ENCODE measurements at places on chromosomes 16 and 17. TPM values are rescaled to one million over a fixed set of nuclear protein-coding genes. Genes with fewer than 3 reads are reported as not detected.
A peak's percentile ranks its signal among the peaks of the same experiment; 100 is the strongest.

DNA sequence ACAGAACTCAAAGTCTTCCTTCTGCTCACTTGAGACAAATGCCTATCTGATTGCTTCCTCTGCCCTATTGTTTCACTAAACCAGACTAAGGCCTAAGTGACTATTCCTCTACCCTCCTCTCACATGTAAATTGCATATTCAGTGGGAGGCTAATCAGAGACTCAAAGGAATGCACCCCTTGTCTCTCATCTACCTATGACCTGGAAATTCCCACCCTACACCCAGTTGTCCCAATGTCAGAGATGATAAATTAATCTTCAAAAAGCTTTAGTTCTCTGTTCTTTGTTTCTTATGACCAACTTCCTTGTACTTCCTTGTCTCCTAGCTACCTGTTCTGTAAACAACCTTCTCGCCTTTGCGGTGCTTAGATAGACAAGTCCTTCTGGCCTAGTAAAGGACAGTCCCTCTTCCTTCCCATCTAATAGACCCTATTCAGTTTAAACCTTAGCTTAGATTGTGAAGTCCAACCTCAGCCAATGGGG lies 76.0 kb downstream of the EMP2 start:
- DNase-seq, result no peak

DNA sequence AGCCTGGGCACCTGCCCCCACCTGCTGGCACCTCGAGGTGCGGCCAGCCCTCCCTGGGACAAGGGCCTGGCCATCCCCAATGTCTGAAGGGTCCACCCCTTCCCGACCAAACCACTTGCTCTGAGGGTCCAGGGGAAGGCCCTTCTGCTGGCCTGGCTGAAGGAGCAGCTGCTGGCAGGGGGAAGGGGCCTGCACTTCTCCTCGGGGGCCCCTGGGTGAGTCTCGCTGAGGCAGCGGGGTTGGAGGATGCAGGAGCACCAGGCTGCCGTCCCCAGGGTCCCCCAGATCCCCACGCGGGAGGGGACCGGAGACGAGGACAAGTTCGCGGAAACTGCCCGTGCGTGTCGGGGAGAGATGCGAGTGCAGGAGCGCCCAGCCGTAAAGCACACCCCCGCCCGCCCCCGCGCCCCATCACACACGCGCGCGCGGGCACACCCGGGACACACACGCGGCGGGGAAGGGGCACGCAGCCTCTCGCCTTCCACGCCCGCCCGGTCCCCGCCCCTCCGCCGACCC lies 725 bp upstream of the CACNA1H start:
- peak; percentile 50 for DNase-seq

DNA sequence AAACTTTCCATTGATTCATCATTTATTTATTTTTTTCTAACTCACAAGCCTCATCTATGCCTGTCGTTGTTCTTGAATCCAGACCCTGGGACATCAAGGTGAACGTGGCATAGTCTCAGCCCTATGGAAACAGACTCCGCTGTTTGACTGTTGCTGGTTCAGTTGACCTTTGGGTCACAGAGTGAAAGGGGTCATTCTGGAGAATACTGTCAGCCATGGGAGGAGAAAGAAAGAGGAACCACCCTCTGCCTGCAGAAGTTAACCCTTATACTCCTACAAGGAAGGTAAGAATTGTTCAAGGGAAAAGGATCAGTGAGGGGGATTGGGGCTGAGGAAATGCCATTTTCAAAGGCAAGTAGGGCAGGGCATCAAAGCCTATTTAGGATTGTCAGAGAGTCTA lies 387.6 kb upstream of the MAF start:
- no peak for DNase-seq

- DNase-seq, result no peak
These were observed 116.9 kb downstream of the USP22 start for GRCh38 chr17:20925954-20926353.

DNA sequence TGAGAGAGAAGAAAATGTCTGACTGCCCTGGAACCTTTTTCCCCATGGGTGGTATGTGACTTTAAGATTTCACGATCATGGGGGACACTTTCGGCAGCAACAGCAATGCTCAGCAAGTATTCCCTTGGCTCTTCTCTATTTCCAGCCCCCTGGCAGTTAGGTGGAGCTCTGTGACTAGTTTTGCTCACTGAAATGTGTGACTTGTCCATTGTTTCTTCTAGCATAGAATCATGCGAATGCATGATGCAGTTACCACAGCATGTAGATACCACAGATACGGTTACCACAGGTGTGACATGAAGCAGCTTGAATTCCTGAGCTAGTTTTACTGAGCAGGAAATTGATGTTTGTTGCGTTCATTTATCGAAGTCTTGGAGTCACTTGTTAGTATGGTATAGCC lies 1034.5 kb upstream of the EEF2KMT start:
- no peak for DNase-seq

DNA sequence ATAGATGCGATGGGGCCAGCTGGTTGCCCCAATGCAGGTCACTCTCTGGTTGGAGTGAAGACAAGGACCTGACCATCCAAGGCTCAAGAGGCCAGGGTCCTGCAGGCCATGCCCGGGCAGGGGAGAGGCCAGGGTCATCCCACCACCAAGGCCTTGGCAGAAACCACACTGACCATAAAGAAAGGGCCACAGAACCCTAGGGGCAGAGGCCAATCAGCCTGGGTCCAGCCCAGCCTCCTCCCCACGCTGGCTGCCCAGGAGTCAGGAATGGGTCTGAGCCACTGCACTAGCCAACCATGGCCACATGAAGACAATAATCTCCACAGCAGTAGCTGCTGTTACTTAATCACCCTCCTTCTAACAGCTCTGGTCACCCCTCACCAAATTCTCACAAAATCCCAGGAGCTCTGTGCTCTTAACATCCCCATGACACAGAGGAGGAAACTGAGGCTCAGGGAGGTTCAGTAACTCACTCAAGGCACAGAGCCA lies 10.2 kb upstream of the BCAR1 start:
- DNase-seq, result no peak

DNA sequence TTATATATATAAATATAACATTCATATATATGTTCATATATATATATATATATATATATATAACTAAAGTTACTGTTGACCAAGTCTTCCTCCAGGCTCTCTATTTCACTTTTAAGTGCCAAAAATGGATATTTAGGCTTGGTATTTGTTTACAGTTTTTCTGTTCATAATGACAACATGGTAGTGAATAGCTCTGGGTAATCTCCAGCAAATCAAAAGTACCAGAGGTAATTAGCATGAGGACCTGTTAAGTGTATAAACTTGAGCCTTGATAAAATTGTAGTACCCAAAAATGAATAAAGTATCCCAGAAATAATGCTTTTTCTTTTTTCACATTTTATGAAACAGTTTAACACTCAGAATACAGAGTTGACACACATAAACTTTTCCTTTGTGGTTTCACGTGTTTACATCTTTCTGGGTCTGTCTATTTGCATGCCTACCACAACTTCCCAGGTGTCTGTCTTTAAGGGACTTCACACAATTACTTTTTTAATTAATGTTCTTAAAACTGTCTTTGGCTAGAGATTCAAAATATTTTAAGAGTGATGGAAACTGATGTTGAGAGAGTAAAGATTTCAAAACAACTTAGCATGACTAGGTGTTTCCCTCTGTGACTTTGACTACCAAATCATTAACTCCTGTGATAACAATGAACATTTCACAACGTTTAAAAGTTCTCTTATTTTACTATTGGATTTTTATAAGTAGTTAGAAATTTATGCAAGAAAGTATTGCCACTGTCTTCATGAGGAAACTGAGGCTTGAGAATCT lies 47.9 kb downstream of the RABEP1 start:
- no peak for DNase-seq

DNA sequence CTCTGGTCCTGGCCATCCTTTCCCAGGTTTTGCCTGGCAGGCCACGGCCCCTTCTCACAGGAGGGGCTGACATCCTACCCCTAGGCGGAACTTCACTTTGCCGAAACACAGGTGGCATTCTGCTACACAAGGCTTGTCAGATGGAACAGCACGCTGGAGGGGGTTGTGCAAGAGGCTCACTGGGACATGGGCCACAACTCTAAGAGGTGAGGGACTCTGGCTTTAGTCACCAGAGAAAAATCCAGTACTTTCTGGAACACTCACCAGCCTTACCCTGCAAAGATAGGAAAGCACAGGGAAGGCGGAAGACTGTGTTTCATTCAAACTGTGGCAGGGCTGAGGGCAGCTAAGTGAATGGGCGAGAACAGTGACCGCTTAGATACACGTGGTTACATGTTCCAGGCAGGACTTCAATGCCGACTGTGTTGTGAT lies 18.3 kb downstream of the CDC42EP4 start:
- peak; percentile 70 for DNase-seq

- DNase-seq, result no peak
These were observed 22.0 kb upstream of the HAS3 start for GRCh38 chr16:69083306-69083941.

- DNase-seq, result no peak
These were observed 299.8 kb downstream of the CNTNAP4 start for GRCh38 chr16:76577003-76577402.

- no peak for DNase-seq
These were observed 30.4 kb upstream of the ZC3H18 start for GRCh38 chr16:88539652-88540345.

DNA sequence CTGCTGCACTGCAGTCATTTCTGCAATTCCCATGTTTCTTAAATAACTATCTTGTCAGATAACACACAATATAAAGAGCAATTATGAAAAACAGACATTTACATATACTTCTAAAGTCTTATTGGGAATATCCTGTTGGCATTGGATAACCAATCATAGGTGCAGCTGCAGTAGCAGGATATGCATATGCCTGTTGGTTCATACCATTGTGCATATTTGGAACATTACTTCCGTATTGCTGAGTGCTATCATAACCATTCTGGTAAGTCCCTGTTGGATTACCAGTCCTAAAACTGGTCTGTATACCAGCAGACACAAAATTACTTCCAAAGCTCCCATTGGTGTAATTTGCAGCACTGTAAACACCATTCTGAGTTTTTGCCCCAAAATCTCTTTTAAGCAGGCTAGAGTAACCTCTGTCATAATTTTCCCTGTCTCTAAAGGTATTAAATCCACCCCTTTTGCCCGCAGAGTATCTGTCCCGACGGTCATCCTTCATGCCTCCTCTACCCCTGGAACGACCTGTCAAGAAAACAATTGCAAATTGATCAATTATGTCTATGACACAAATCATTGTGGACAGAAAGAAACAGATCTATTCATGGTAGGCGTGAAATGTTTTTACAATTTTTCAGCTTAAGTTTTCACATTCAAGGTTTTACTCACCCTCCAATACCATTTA lies 3.1 kb upstream of the POLG2 start:
- no peak for DNase-seq

DNA sequence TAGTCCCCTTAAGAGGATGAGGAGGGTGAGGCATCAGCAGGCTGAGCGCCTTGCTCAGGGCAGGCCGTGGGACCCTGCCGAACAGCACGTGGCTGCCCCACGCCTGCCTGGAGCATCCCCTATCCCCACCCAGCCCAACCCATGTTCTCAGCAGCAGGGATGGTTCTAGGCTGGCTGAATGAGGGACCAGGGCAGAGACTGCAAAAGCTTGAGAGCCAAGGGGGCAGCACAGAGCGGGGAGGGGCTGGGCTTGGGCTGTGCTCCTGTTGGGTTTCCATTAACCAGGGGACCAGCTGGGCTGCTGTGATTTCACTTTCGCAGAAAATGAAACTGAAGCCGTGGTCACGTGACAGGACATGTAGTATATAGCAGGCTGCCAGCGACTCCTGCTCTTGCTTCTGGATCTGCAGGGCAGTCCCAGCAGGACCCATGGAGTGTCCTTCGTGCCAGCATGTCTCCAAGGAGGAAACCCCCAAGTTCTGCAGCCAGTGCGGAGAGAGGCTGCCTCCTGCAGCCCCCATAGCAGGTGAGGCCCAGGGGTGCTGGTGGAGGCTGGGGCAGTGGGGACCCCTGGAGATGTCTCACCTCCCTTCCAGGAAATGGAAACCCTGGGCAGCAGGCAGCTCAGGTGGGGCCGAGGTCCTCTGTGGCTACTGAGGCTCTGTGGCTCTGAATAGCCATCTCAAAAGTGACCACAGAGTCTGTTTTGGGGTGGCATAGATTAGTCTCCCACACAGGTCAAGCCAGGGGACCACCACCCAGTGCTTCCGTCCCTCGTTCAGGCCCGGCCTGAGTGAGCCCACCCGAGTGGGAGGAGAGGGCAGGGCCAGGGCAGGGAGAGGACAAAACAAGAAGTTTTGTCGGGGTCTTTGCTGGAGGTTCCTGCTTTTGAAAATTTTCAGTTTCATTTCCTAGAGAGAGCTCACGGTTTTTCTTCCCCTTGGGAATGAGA lies 2.9 kb downstream of the RNF213 start:
- DNase-seq, result peak; percentile 89

DNA sequence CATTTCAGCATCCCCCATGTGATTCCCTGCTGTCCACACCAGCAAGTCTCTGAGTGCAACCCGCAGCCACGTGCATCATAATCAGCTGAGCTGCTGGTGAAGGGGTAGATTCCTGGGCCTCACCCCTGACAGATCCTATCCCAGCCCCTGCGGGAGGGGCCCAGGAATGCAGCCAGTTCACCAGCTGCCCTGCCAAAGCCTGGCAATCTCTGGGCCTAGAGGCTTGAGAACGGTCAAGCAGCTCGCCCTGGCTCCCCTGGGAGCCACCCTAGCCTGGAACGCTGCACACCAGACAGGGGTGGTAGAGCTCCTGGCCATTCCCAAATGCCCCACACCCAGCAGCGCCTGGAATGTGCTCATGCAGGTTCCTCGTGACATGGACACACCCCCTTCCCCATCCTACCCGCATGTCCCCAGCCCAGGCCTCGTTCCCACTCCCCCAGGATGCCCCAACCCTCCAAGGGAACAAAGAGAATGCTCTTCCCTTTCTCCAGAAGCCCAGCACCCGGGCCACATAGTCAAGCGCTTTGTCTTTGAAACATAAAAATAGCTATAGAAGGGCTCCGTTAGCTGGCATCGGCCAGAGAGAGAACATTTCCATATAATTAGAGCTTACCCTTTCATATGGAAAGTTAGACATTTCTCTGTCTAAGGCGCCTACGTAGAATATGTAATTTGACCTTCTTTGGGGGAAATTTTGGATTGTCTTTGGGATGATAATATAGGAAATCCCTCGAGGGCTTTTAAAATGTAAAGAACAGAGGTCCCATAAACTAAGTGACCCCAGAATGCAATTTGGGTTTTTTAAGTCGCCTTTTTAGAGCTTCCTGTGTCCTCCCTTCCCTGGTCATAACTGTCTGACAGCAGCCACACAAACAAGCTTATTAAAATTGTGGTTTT lies 3.4 kb downstream of the CEP295NL start:
- peak; percentile 58 for DNase-seq

- DNase-seq, result no peak
These were observed 21.1 kb upstream of the DOK4 start for GRCh38 chr16:57507136-57508034.

- no peak for DNase-seq
These were observed 885 bp downstream of the CNTNAP4 start for GRCh38 chr16:76278086-76278485.

GRCh38 chr17:71109697-71110096 lies 940.4 kb downstream of the KCNJ2 start:
- DNase-seq, result no peak

Gene GPR179
- polyA plus RNA-seq, result 0.08 TPM

Gene CCL15
- not detected for polyA plus RNA-seq

Gene SLC5A10
- 0.04 TPM for polyA plus RNA-seq

Gene CHST5
- 0.18 TPM for polyA plus RNA-seq

Gene NEURL4
- 29.6 TPM for polyA plus RNA-seq

Gene SLFN13
- 0.58 TPM for polyA plus RNA-seq

Data from heart left ventricle (tissue), 16 donors.